Head of caudate nucleus (tissue), 42 donors: ENCODE measurements at places on chromosomes 2 and 18.

GRCh38 chr2:201164166-201164565 is 18.8 kb upstream of the CASP10 start:
- DNase-seq, result no peak

DNA sequence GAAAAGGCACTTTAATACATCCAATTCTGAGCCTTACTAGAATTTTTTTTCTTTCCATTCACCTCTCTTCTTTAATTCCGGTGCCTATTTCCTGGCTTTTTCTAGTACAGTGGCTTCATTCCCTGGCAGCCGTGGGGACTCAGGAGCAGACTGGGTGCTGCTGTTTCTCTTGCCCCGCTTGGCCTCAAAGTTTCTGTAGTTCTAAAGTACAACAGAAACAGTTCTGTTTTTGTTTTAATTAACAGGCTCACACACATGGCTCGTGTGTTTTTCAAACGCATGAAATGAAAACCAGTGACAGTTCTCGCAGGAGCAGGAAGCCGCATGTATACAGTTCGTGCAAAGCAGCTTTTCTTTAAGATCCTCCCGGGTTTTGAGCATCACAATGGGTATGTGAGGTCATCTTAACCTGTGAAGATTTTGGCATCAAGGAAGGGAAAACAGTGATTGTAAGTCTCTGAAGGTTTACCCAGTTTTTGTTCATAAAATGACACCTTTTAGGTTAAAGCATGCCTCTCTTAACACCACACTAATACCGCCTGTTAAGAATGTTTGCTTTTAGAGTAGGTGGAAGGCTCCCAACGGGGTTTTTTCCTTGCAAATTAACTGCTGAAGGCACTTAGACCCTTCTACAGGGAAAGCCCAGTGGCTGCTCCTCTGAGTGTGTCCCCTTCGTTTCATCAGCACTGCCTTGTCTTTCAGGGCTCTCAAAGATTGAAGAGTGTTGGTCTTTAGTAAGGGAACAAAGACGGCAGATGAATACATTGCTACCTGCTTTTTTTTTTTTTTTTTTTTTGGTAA is 5.8 kb downstream of the FZD7 start:
- DNase-seq, result no peak

- DNase-seq, result no peak
These were observed 8.5 kb downstream of the ONECUT2 start for GRCh38 chr18:57443702-57444101.

GRCh38 chr18:68507781-68508180 is 207.1 kb downstream of the TMX3 start:
- no peak for DNase-seq

GRCh38 chr18:70553245-70553935 is 264.5 kb downstream of the SOCS6 start:
- no peak for DNase-seq

DNA sequence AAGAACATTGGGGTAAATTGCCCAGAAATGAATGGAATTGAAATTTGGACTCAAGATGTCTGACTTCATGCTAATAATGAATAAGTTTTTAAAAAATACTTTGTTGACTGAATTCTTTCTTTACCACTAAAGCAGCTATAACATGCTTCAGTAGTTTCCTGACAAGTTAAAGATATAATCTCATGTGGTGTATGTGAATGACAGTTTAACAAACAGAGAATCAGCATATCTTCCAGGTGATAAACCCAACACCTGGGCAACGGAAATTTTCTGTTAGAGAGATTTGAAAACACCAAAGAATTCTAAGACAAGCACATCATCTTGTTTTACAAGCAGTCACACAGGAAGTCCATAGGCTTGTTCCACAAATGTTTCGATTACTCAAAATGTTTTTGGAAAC is 372.6 kb upstream of the VRK2 start:
- no peak for DNase-seq

- no peak for DNase-seq
These were observed 113.6 kb downstream of the PDCL3 start for GRCh38 chr2:100676346-100676745.

DNA sequence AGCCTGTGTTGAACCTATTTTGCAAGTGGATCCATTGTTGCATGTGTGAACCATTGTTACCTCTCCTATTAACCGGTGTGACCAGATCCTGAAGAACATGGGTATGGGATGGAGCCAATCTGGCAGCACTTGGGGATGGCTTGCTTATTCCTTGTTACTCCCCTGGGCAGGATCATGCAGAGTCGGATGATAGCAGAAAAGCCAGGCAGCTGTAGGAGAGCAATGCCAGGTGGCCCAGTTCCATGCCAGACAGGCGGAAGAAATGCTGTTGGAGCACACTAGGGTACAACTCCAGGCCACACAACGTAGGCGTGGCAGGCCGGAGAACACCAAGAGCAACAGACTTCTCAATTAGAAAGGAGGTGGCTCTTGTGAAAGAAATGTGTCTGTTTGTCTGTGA is 16.3 kb upstream of the MYO1B start:
- DNase-seq, result peak; percentile 17

GRCh38 chr2:170282851-170283250 is 104.9 kb downstream of the MYO3B start:
- no peak for DNase-seq

DNA sequence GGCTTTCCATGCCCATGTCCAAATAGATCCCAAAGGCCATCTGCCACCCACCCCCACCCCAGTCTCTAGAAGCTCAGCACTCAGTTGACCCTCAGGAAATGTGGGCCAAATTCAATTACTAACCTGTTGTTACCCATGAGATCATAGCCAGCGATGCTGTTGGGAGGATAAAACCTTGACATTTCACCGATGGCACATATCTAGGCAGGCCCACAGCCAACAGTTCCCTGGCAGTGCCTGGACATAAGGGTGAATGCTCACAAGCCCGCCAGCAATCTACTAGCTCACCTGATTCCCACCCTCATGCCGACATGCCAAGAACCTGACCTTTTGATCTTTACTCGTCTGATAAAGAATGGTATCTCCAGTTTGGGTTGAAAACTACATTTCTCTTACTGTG is 11.8 kb upstream of the ACOXL start:
- no peak for DNase-seq

DNA sequence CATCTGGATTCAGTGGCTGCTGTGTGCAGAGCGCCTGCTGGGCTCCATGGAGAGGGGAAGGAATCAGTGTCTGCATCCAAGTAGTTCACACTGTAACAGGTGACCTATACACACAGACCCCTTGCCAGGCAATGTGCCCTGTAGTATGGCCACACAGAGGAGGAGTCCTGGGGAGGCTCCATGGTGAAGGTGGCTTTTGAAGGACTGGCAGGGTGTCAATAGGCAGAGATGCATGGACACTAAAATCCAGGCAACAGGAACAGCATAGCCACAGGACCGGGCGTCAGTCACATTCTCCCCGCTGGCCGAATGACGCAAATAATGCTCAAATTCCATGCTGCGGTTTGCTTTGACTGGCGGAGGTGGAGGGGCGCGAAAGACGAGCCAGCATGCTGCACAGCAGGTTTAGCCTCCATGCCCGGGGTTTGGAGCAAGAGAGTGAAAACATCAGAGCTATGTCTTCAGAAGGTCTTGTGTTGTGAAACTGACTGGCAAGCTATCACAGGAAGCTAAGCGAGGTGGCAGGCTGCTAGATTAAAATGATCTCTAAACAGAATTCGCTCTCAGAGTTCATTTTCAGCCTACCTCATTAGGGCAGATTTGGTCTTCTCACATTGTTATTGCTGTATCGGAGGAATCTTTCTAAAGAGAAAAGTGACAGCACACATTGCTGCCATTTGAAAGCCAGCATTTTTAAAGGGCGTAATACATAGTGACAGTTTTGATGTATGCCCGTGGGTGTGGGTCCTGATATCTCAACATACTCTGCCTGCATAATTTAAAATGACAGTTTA is 1.2 kb upstream of the CHMP1B start:
- DNase-seq, result peak; percentile 53

- no peak for DNase-seq
These were observed 75.8 kb downstream of the ANKRD44 start for GRCh38 chr2:197234671-197235191.

- DNase-seq, result no peak
These were observed 441 bp downstream of the MPHOSPH10 start for GRCh38 chr2:71130905-71131244.

- DNase-seq, result no peak
These were observed 2.8 kb downstream of the CNDP2 start for GRCh38 chr18:74498712-74499627.

DNA sequence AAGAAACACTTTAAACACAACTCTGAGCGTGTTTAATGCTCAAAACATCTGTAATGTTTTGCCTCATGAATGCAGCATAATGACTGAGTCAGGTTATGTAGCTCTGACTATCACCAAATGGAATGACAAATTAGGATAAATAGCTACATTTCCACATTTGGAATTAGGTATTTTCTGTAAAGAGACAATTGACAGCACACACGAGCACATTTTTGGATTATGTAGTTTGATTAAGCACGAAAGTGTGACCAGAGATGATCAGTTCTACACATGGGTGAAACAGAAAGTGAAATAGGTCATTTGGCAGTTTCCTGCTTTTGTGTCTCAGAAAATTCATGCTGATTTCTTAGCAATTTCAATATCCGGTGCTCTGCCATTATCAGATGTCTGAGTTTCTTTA is 29.0 kb downstream of the LPIN1 start:
- no peak for DNase-seq

- DNase-seq, result no peak
These were observed 139.1 kb upstream of the SKOR2 start for GRCh38 chr18:47390410-47391024.

DNA sequence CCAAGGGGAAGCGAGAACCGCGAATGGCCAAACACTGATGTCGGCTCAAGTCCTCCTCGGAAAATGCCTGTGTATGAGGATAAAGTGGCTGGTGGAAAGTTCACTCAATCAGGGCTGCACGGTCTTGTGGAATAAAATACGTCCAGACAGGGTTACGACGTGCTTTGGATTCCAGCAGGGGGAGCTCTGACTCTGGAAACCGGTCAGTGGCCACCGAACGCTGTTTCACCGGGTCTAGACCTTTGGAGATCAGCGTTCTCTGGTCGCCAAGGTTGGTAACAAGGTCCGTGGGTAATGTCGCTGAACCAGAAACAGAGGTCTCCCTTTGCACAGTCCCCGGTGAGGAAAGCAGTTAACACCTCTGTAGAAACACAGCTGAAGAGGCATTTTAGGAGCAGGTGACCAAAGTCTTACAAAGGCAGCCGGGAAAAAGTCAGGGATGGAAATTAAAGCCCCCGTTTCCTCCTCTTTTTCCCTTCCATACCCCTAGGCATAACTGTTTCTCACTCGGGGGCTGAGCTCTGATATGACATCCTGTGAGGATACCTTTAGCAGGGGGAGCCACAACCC is 47.8 kb downstream of the CDCA7 start:
- peak; percentile 83 for DNase-seq

DNA sequence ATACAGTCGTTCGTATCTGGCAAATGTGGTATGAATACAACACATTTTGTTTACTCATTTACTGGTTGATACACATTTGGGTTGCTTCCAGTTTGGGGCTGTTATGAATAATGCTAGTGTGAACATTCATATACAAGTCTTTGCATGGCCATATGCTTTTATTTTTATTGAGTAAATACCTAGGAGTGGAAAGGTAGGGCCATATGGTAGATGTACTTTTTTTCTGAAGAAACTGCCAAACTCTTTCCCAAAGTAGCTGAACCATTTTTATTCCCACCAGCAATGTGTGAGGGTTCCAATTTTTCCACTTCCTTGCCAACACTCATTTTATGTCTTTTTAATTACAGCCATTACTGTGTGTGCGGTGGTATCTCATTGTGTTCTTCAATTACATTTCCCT is 496.2 kb upstream of the NRXN1 start:
- no peak for DNase-seq

DNA sequence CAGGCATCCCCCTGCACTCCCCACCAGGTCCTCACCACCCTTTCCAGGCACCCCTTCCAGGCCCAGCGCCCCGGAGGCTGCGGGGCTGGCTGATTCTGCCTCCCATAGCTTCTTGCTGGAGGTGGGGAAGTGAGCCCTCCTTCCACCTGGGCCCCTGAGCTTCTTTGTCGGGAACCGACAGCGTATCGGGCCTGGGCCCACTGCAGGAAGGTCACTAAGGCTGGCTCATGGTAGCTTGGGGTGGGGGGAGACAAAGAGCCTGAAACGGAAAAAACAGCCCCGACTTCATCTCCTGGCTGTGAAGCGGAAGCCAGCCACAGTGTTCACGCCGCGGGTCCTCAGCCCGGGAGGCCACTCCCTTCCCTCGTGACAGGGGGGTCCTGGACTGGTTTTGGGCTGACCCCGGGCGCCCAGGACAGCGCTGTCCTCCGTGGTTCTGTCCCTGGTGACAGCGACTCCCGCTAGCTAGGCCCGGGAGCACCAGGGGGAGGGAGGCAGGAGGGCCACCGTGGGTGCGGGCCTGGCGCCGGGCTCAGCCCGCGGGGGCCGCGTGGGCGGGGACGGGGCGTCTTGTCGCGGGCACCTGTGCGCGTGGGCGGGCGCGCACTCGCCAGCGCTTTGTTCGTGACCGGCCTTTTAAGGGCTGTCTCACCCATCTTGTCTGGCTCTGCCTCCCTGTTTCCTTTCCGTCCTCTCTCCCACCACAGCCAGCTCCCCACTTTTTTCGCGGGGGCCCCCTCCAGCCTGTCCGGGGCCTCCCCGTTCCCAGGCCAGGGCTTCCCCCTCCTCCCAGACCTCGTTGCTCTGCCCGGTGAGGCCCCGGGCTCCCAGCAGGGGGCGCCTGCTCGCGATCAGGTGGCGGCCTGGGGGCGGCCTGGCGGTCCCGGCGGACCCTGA is 64.9 kb downstream of the DNMT3A start:
- DNase-seq, result peak; percentile 73

DNA sequence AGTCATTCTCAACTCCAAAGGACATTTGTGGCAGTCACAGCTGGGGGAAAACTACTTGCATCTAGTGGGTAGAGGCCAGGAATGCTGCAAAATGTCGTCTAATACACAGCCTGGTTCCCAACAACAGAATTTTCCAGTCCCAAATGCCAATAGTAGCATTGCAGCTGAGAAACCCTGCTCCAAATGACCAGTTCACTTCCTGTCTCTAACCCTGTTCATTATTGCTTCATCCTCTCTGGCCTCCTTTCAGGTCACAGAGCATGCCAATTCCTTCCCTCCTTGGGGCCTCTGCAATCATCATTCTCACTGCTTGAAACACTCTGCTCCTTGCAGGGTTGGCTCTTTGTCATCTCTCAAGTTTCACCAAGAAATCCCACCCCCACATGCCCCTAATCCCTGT is 139.1 kb downstream of the IRS1 start:
- peak; percentile 12 for DNase-seq

- DNase-seq, result peak; percentile 74
These were observed 24.0 kb upstream of the CTIF start for GRCh38 chr18:48514786-48515185.

- peak; percentile 65 for DNase-seq
These were observed 222.2 kb downstream of the C1D start for GRCh38 chr2:67840460-67841068.

GRCh38 chr2:75088791-75089190 is 110.5 kb downstream of the TACR1 start:
- no peak for DNase-seq

DNA sequence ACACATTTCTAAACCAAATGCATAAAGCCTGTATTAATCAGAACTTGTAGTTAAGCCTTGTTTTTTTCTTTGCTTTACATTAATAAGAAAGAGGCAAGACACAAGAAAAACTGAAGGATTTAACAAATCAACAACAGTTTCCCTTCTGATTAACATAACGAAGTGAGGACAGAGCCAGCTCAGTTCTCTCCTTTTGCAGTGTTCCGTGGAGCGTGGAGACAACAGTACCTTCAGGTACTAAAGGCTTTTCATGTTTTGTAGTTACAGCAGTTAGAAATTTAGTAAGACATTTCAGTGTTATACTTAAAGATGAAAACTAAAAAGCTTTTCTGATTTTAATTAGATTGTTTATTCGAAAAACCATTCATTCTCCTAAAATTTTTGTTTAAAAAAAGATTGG is 115.2 kb downstream of the FMNL2 start:
- DNase-seq, result no peak

- no peak for DNase-seq
These were observed 8.6 kb downstream of the ITGA4 start for GRCh38 chr2:181465676-181466375.
